Stimulated activated CD8-positive, alpha-beta memory T cell treated with anti-CD3 and anti-CD28 coated beads, Interleukin-2, amount 100 ng/mL, for 48 hours (primary cell): ENCODE measurements at places on chromosomes 11 and 22.
A peak's percentile ranks its signal among the peaks of the same experiment; 100 is the strongest.

GRCh38 chr11:104736502-104736901 lies 161.8 kb downstream of the CASP12 start:
- no peak for DNase-seq

DNA sequence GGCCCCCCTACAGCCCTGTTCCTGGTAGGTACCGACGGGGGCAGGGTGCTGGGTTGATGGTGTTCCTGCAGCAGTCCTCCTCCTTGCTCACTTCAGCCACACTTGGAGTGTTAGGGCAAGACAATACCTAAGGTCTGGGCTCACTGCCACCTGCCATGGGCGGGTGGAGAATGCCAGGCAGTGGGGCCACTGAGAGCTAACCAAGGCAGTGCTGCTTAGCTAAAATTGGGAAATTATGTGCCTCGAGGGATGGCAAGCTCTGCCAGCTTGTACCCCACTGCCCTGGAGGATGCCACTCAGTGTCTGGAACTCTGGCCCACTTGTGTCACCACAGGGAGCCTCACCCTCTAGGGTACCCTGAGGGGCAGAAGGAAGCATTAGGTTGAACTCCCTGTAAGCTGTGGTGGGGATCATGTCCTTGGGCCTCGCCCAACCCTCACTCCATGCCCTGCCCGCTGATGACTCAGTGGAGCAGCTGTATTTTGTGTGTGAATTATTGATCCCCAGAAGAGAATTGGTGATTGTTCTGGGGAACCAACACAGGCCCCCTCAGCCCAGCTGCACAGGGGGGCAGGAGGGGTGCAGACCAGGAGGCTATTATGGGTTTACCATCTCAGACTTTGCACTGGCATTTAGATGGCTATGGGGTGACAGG lies 17.7 kb downstream of the PHLDB1 start:
- DNase-seq: no peak

GRCh38 chr22:49015459-49015858 lies 812.2 kb downstream of the BRD1 start:
- DNase-seq: no peak

DNA sequence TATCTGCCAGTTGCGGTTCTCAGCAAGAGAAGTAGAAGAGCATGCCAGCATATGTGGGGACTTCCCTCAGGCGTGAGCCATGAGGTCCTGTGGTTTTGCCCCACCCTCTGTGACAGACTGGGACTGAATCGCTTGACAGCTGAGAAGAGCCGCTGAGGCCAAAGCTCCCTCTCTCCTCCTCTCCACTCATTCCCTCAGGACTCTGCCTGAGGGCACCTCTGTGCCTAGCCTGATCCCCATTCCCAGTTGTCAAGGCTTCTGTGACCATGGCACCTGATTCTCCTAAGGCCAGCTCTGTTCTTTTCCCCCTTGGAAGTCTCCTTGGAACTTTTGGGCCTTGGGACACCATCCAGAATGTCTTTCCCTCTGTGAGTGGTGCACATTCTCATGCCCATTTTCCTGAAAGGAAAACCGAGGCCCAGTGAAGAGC lies 27.0 kb downstream of the ART5 start:
- peak; percentile 12 for DNase-seq

DNA sequence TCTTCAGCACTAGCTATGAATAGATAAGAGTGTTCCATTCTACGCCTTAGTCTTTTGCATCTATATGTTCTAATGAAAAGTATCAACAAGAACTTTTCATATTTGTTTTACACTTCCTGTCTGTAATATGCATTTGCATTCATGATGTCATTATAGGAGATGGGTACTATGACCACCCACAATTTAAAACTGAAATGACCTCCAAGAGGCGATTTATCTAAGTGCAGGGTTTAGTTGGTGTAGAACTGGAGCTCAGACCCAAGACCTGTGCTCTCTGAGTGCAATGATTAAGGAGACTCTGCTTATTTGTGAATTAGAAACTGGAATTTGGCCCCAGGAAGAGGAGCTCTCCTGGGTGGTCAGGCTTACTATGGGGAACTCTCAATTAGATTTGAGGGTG lies 289.1 kb downstream of the ETS1 start:
- no peak for DNase-seq

- DNase-seq: no peak
Observed at GRCh38 chr22:22948651-22949571, 61.3 kb downstream of the IGLL5 start.

GRCh38 chr22:48342016-48342415 lies 1485.7 kb downstream of the BRD1 start:
- no peak for DNase-seq
